Smooth muscle cell of bladder (primary cell): ENCODE measurements at places on chromosomes 2 and 18. TPM values are rescaled to one million over a fixed set of nuclear protein-coding genes. Genes with fewer than 3 reads are reported as not detected.

The CHN1 gene
- total RNA-seq = 10.3 and 12.8 TPM in 2 replicates

The ERFE gene
- total RNA-seq = 1.7 and 7.3 TPM in 2 replicates

The UGT1A4 gene
- not detected in 2 replicates for total RNA-seq

The INO80D gene
- total RNA-seq = 4.2 and 4.3 TPM in 2 replicates

The HOXD1 gene
- not detected in 2 replicates for total RNA-seq

The RTP5 gene
- not detected in 2 replicates for total RNA-seq

The HJURP gene
- total RNA-seq = 1.9 and 2.4 TPM in 2 replicates

The LYPD1 gene
- 2.4 and 3.9 TPM in 2 replicates for total RNA-seq

The DPP10 gene
- total RNA-seq = not detected in 2 replicates

The GPBAR1 gene
- total RNA-seq = 0.14 and 0.37 TPM in 2 replicates

The IGFBP2 gene
- 2.8 and 4.7 TPM in 2 replicates for total RNA-seq

The SOWAHC gene
- 5.4 and 6.5 TPM in 2 replicates for total RNA-seq
